ENCODE measurements at places on chromosomes 3 and 15. TPM values are rescaled to one million over a fixed set of nuclear protein-coding genes. Genes with fewer than 3 reads are reported as not detected.

SV2B gene
- not detected for polyA plus RNA-seq

DNA sequence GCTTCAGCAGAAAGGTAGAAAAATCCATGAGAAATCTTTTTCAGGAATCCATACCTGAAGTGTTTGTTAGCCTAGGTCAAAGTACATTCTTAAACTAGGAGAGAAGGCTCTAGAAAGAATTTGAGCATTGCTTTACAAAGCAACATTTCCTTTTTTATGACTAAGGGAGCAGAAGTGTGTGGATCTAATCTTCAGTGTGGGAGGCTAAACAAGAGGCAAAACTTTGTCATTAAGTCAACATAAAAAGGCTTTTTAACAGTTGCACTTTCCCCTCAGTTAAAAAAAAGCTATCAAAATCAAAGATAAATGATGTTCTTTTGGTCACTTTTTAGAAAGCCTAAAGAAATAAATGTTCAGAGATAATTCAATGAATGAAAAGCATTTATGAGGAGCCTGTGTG is 154.8 kb downstream of the TMEM108 start:
- no peak for DNase-seq

RASGRP1 gene
- 4.2 TPM for polyA plus RNA-seq

AADAC gene
- not detected for polyA plus RNA-seq

VEPH1 gene
- 17.9 TPM for polyA plus RNA-seq

HIGD1A gene
- 144 TPM for polyA plus RNA-seq

DNA sequence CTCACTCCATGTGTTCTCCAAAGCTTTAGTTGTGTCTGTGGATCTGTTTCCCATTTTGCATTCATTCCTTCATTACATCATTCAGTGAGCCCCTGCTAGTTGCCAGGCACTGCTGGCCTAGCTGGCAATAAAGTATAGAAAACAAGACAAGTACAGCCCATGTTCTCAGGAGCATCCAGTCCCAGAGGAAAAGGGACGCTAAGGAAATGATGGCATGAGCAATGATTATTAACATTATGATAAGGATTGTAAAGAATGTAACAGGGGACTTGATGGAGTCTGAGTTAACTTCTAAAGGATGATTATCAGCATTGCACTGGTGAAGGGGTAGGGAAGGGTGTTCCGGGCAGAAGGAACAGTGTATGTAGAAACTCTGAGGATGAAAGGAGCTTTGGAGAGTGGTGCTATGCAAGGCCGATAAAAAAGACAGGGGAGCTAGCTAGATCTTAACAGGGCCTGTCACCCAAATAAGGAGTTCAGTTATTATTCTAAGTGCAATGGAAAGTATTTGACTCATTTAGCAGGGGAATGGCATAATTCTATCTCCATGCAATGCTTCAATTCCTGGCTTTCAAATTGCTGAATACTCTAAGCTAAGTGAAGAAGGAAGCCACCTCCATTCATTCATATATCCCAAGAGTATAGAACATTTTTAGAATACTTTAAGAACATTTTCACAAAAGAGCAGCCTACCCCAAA is 258.2 kb upstream of the STT3B start:
- DNase-seq, result no peak

DNA sequence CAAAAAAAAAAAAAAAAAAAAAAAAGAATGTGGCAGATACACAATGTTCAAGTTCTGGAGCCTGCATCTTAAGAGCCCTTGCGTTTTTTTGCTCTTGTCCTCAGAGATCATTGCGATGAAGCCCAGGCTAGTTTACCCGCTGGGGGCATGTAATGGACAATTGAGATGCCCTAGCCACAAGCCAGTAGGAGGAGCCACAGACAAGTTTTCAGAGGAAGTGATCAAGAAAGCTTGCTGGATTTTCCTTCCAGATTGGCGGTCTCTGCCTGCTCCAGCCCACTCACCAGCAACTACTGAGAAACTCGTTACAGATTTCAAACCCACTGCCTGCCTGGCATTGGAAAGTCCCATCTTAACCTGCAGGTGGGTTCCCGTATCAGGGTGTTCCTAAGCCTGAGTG is 192.1 kb upstream of the EOMES start:
- no peak for DNase-seq

GRCh38 chr3:48352546-48352945 is 19.1 kb upstream of the SPINK8 start:
- DNase-seq, result no peak

DNA sequence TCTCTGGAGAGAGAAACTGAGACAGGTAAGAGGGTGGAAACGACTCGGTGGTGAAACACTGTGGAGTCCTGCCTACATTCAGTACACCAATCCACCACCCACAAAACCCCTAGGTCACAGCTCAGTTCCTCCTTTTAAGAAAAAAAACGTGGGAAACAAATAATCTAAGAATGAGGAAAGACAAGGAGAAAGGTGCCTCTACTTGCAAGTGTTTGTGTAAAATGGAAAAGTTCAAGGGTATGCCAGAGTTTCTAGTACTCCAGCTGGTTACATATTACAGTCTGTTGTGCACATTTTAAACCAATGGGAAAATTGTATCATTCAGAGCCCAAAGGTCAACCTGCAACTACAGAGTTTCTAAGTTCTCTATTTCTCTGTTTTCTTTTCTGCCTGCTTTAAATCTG is 32.2 kb downstream of the HGD start:
- DNase-seq, result no peak

- DNase-seq, result no peak
Measured at GRCh38 chr15:66594344-66594743, 28.5 kb upstream of the LCTL start.

- no peak for DNase-seq
Measured at GRCh38 chr3:57661404-57661803, 31.5 kb downstream of the DENND6A start.

DNA sequence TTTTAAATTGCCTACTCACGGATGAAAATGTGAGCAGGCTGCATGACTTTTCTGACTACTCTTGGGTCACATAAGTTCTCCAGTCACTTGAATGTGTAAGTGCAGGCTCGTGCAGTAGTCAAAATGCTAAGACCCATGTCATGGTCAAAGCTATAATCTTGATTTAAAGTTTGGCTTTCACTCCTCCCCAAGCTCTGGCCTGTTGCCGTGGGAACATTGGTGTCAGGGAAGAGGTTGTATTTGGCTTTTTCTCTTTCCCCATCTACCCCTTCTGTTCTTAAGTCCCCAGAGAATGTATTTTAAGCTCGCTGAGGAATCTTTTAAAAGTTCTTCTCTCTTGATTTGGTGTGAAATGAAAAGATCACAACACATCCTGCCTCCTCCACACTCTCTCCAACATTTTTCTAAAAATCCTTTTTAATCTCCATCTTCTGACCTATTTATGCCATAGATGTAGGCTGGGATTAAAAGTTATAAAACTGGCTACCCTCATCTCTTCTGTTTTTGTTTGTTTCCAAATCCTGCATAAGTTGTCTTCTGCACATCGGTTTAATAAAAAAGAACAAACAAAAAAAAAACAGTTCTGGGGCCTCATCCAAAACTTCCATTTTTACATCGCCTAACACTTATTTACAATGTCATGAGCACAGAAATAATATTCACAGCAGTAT is 61.4 kb upstream of the ADAMTSL3 start:
- DNase-seq, result no peak

GRCh38 chr15:66390678-66391077 is 4.0 kb downstream of the MAP2K1 start:
- DNase-seq, result no peak

DNA sequence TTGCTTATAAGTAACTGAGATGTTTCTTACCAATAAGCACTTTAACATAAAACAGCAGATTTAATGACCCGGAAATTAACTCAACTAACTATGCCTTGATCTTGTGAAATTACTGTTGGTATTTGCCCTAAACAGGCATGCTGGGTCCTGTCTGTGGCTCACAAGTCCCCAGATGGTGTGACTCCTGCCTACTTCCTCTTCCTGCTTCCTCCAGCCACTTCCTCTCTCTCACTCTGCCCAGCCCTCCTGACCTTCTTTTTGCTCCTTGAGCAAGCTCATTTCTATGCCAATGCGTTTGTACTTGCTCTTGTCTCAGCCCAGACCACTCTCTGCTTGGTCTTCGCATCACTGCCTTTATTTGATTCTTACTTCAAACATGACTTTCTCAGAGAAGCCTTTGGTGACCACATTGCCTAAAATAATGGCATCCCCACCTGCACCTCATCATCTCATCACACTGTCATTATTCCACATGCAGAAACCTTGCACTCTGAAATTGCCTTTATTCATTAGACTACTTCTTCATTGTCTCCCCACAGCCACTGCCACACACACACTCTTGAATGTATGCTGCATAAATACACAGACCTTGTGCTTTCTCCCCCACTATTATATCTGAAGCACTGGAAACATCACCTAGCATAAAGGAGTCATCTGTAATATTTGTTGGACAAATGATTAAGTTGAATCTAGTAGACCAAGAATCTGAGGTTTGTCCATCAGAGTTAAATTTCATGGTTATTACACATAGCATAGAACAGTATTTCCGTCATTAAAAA is 256.3 kb upstream of the SEMA6D start:
- DNase-seq, result no peak

GRCh38 chr3:8371960-8372463 is 129.6 kb upstream of the LMCD1 start:
- no peak for DNase-seq

- no peak for DNase-seq
Measured at GRCh38 chr3:197508051-197508451, 47.7 kb downstream of the BDH1 start.

AMT gene
- polyA plus RNA-seq, result 9.1 TPM

DNA sequence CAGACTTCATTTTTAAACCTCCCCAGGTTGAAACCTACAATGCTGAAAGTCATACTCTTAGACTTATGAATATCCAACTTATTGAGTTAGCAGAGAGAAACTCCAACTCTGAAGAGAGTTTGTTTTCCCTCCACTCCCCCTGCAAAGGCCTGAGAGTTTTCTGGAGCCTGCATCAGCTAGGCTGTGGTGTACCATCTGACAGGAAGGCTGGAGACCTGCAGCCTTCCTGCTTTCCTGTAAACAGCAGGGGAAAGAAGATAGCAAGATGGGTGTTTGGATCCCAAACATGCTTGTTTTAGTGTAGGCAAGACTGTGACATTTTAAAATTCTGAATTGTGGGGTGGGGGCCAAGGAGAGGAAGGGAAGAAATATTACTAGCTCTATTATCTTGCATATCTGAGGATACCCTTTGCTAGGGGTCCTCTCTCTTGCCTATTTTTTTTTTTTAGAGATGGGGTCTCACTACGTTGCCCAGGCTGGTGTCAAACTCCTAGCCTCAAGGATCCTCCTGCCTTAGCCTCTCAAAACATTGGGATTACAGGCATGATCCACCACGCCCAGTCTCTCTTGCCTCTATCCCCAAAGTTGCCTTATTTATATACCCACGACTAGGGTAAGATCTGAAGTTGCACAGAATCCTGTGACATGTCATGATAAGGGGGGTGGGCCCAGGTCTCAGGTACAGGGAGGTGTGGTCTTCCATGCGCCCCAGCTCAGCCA is 51.0 kb upstream of the USP3 start:
- DNase-seq, result no peak

DNA sequence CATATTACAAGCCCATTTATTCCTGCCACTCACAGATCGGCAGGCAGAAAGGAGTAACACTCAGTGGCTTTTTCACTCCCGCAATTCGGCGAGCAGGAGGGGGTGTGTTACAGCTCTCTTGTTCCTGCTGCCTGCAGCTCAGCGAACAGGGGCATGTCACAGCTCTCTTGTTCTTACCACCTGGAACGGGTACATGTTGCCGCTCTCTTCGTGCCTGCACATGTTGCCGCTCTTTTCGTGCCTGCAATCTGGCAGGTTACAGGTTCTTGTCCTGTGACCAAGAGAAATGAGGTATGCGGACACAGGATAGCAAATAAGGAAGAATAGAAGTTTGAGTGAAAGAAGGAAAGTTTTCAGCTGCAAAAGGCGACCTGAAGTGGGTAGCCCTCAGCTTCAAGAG is 761.4 kb downstream of the NAALADL2 start:
- no peak for DNase-seq

- no peak for DNase-seq
Measured at GRCh38 chr3:181718987-181719911, 7.5 kb downstream of the SOX2 start.

- DNase-seq, result no peak
Measured at GRCh38 chr3:37640636-37641375, 220.9 kb upstream of the CTDSPL start.

- no peak for DNase-seq
Measured at GRCh38 chr3:192133271-192133670, 594.1 kb downstream of the FGF12 start.

Data from BJ (cell line).